ENCODE measurements at places on chromosomes 7 and 10.

GRCh38 chr7:28466341-28466740 is 54.0 kb downstream of the CREB5 start:
- no peaks in the 10 kb centered on the region for H3K27me3 ChIP-seq
- no peak for DNase-seq
- no peaks in the 10 kb centered on the region for H3K36me3 ChIP-seq
- no peak overlapping the region for H3K27ac ChIP-seq
- H3K4me3 ChIP-seq, result no peak overlapping the region
- H3K4me1 ChIP-seq, result no peaks in the 10 kb centered on the region

DNA sequence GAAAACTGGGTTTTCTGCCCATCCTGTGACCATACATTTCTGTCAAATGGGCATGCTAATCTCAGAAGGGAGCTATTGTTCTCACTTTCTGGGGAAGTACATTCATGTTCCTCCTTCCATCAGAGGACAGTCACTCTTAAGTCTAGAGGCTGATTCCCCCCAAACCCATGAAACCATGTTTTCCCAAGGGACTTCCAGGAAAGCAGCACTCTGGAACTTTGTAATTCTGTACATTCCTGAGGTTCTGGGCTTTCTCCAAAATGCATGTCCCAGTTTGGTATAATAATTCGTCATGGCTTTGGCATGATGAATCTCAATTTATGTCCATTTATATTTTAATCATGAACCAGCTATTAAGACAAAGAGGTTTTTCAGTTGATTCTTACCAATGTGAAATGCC is 688.1 kb downstream of the LRMDA start:
- DNase-seq, result no peak
- H3K4me3 ChIP-seq, result no peak overlapping the region
- peaks cover 36% of the 10 kb centered on the region for H3K4me1 ChIP-seq
- no peaks in the 10 kb centered on the region for H3K36me3 ChIP-seq
- no peaks in the 10 kb centered on the region for H3K27me3 ChIP-seq

DNA sequence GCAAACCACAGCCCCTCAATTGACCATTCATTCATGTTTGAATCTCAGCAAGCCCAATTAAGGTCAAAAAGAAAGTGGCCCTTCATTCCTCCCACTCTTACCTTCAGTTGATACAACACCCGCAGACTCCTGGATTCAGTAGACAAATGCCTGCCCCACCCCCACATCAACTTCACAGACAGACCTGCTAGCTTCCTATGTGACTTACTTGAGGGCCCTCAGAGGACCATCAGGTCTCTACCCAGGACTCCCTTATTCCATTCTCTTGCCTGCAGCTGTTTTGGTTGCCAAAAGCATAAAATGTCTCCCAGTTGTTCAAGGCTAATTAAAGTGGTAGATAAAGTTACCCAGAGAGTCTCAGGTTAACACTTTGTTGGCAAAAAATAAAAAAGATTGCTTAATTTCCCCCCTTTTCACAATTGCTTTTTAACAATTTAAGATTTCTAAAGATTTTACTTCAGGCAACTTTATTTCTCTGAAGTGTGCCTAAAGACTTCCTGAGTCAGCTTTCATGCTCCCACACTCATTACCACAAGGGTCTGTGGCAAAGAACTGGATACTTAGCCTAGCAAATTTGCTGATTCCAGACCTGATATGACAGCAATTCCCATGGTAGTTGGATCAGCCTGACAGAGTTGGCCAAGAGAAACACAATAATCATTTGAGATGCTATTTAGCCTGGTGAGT is 3.3 kb upstream of the MTERF1 start:
- H3K4me1 ChIP-seq, result peaks cover 8% of the 10 kb centered on the region
- H3K27me3 ChIP-seq, result no peaks in the 10 kb centered on the region
- no peak overlapping the region for H3K4me3 ChIP-seq
- DNase-seq, result no peak

GRCh38 chr10:95249467-95249866 is 41.3 kb downstream of the PDLIM1 start:
- no peak overlapping the region for H3K4me3 ChIP-seq
- H3K27ac ChIP-seq, result no peak overlapping the region
- peaks cover 18% of the 10 kb centered on the region for H3K4me1 ChIP-seq

GRCh38 chr7:123787220-123788007 is 38.6 kb upstream of the WASL start:
- peaks cover 3% of the 10 kb centered on the region for H3K4me1 ChIP-seq
- H3K4me3 ChIP-seq, result no peak overlapping the region
- no peaks in the 10 kb centered on the region for H3K36me3 ChIP-seq
- no peaks in the 10 kb centered on the region for H3K27me3 ChIP-seq
- no peak for DNase-seq
- H3K27ac ChIP-seq, result no peak overlapping the region

DNA sequence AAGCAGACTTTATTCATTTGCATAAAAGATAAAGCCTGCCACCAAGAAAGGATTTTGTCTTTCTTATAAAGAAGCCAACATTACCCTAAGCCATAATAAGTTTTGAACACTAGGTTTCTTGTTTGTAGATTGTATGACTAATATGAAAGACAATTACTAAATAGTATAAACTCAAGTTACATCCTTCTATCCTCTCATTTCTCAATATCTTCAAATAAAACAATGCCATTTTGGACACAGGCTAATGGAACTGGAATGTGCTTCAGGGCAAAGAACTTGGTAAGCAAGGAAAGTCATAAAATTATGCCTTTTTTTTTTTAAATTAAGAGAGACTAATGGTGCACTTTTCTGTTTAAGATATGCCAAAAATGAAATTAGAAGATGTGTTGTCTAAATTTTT is 137.7 kb downstream of the DKK1 start:
- H3K27ac ChIP-seq, result no peak overlapping the region
- H3K27me3 ChIP-seq, result no peaks in the 10 kb centered on the region
- H3K4me1 ChIP-seq, result no peaks in the 10 kb centered on the region
- H3K4me3 ChIP-seq, result no peak overlapping the region

DNA sequence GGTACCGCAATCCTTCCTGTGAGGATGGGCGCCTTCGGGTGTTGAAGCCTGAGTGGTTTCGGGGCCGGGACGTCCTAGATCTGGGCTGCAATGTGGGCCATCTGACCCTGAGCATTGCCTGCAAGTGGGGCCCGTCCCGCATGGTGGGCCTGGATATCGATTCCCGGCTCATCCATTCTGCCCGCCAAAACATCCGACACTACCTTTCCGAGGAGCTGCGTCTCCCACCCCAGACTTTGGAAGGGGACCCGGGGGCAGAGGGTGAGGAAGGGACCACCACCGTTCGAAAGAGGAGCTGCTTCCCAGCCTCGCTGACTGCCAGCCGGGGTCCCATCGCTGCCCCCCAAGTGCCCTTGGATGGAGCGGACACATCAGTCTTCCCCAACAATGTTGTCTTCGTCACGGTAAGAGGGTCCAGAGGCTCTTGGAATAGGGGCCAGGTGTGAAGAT is 1.7 kb downstream of the MEPCE start:
- no peaks in the 10 kb centered on the region for H3K27me3 ChIP-seq
- H3K4me1 ChIP-seq, result peaks cover 40% of the 10 kb centered on the region

DNA sequence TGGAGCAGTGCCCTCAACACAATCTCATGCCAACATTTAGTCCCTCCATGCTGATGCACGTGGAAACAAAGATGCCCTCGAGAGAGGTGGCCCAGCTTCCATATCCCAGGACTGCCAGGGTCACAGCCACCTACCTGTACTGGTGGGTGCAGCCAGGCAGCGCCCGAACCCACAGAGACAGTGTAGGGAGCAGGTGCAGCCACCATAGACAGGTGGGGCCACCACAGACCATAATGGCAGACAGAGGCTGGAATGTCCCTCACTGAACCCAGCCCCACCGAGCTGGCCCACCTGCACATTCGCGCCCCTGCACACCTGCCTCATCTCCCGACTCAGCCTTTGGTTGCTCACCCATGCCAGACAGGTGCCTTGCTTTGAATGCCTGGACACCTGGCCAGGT is 18.3 kb upstream of the CPXM2 start:
- no peaks in the 10 kb centered on the region for H3K36me3 ChIP-seq
- no peak overlapping the region for H3K27ac ChIP-seq
- no peaks in the 10 kb centered on the region for H3K27me3 ChIP-seq

DNA sequence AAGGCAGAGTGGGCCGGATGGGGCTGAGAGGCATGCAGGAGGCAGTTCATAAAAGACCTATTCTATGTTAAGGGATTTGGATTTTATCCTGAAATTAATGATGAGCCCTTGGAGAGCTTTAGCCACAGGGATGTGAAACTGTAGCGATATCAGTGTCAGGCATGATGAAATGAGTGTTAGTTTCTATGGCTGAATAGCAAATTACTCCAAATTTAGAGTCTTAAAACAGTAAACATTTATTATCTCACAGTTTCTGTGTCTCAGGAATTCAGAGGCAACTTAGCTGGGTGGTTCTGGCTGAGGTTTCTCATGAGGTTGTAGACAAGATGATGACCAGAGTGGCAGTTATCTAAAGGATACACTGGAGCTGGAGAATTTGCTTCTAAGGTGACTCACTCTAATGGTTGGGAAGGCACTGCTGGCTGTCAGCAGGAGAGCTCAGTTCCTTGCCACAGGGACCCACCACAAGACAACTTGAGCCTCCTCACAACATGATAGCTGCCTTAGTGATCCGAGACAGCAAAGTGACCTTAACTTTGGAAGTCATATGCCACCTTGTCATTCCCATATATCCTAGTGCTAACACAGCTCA is 36.7 kb upstream of the SFTPD start:
- H3K4me3 ChIP-seq, result no peak overlapping the region
- H3K27ac ChIP-seq, result no peak overlapping the region
- H3K36me3 ChIP-seq, result no peaks in the 10 kb centered on the region
- H3K27me3 ChIP-seq, result peaks cover 14% of the 10 kb centered on the region
- DNase-seq, result no peak
- H3K4me1 ChIP-seq, result peaks cover 26% of the 10 kb centered on the region

DNA sequence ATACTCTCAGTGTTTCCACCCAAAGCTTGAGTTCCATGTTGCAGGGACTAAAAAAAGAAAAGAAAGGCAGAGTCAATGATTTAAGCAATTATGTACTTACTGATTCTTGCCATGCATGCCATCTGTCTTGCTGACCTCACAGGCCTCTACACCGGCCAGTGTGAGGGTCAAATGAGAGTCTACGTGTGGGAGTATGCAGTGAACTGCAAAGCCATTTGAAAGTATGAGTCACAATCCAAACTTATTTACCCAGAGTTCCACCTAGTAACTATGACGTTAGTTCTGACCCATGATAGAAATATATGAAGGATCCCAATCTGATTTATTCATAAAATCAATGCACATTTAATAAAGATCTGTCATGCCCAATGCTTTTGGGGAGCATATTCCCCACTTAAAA is 26.5 kb downstream of the PDE1C start:
- no peaks in the 10 kb centered on the region for H3K36me3 ChIP-seq
- H3K27ac ChIP-seq, result no peak overlapping the region
- no peaks in the 10 kb centered on the region for H3K27me3 ChIP-seq

- no peaks in the 10 kb centered on the region for H3K27me3 ChIP-seq
- no peak overlapping the region for H3K4me3 ChIP-seq
- DNase-seq, result peak; percentile 37
- H3K36me3 ChIP-seq, result peaks cover 74% of the 10 kb centered on the region
- H3K27ac ChIP-seq, result no peak overlapping the region
Measured at GRCh38 chr7:66142996-66143395, 28.3 kb downstream of the CRCP start.

DNA sequence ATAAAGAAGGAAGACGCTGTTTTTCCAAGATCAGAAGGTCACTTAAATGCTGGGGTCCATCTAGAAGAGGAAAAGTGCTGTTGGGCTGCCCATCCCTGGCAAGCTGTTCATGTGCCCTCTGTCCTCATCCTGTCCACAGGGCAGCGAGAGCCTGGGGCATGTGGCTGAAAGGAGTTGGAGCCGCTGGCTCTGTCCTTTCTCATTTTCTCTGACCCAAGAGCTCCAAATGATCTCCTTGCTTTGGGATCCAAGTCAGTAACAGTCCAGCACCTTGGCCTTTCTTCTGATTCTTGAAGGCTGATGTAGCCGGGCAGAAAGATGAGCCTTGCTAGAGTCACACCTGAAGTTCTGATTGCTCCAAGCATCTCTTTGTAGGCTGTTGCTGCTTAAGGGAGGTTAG is 44.4 kb downstream of the SPDYE5 start:
- peaks cover 53% of the 10 kb centered on the region for H3K36me3 ChIP-seq
- H3K27ac ChIP-seq, result no peak overlapping the region

- no peak overlapping the region for H3K4me3 ChIP-seq
- H3K27ac ChIP-seq, result no peak overlapping the region
- H3K27me3 ChIP-seq, result no peaks in the 10 kb centered on the region
- no peaks in the 10 kb centered on the region for H3K4me1 ChIP-seq
Measured at GRCh38 chr10:114094795-114095194, 51.1 kb downstream of the ADRB1 start.

DNA sequence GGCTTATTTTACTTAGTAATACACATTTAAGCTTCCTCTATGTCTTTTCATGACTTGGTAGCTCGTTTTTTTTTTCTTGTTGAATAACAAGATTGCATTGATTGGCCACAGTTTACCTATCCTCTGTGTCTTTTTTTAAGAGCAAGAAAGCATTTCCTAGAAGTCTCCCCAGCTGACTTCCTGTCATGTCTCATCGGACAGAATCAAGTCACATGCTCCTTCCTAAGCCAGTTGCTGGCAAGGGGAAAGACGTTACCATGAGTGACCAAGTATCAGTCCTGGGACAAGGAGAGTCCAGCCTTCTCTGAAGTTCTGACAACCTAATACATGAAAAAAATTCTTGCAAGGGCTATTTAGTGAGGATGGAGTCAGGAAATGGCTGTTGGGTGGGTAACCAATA is 24.9 kb upstream of the SFRP5 start:
- H3K4me3 ChIP-seq, result no peak overlapping the region
- peaks cover 3% of the 10 kb centered on the region for H3K27me3 ChIP-seq
- DNase-seq, result no peak
- H3K36me3 ChIP-seq, result no peaks in the 10 kb centered on the region

DNA sequence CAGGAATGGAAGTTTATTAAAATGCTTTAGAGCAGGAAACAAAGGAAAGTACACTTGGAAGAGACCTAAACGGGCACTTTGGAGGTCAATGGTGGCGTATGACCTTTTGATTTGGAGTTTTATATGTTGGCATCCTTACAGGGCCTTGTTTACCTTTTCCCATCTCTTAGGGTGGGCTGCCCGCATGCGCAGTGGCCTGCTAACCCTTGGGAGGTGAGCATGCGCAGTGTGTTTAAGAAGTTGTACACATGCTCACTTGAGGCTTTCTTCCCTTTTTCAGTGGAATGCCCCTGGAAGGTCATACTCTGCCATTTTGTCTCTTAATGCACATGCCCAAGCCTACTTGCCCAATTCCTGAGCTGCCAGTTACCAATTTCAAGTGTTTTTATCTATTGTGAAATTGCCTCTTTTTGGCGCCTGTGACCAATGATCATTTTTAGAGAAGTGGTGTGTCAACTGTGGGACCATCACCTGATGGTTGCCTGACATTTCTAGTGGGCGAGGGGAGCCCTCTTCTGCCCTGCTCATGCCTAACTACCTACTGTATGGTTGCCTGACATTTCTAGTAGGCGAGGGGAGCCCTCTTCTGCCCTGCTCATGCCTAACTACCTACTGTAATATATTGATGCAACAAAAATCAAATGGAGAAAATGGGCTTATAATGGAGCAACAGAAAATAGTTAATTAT is 138.0 kb downstream of the PPP1R9A start:
- no peaks in the 10 kb centered on the region for H3K36me3 ChIP-seq
- DNase-seq, result no peak
- no peak overlapping the region for H3K27ac ChIP-seq
- H3K4me1 ChIP-seq, result peaks cover 16% of the 10 kb centered on the region
- no peaks in the 10 kb centered on the region for H3K27me3 ChIP-seq
- H3K4me3 ChIP-seq, result no peak overlapping the region

GRCh38 chr7:112176693-112177415 is 29.3 kb downstream of the DOCK4 start:
- no peaks in the 10 kb centered on the region for H3K27me3 ChIP-seq
- no peak for DNase-seq
- no peak overlapping the region for H3K27ac ChIP-seq
- H3K4me1 ChIP-seq, result no peaks in the 10 kb centered on the region
- H3K4me3 ChIP-seq, result no peak overlapping the region

GRCh38 chr7:87151002-87151728 is 1.1 kb upstream of the DMTF1 start:
- H3K27me3 ChIP-seq, result no peaks in the 10 kb centered on the region
- peaks cover 24% of the 10 kb centered on the region for H3K4me1 ChIP-seq
- H3K4me3 ChIP-seq, result peak overlapping the region; percentile 60
- no peaks in the 10 kb centered on the region for H3K36me3 ChIP-seq
- peak; percentile 28 for DNase-seq

Measured in stomach (tissue), 19 donors.